ENCODE measurements at places on chromosomes 4 and X.
A peak's percentile ranks its signal among the peaks of the same experiment; 100 is the strongest.

DNA sequence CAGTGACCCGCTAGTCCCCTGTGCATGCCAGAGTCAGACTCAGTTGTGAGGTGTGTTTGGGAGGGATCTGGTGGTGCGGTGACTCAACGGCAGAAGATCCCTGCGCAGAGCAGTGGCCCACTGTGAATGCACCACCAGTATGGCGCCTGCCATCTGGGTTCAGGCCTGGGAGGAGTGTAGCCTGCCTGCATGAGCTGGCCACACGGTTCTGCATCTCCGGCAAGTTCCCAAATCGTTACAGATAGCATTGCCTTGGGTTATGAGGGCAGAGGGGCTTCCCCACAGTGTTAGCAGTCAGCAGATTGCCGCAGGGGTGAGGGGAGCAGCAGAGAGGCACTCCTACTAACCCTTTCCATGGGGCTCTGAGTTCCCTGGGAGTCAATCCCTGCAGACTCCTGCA is 629.6 kb downstream of the TLL1 start:
- no peak for DNase-seq

GRCh38 chrX:3548765-3549391 is 164.6 kb downstream of the PRKX start:
- DNase-seq = peak; percentile 12

DNA sequence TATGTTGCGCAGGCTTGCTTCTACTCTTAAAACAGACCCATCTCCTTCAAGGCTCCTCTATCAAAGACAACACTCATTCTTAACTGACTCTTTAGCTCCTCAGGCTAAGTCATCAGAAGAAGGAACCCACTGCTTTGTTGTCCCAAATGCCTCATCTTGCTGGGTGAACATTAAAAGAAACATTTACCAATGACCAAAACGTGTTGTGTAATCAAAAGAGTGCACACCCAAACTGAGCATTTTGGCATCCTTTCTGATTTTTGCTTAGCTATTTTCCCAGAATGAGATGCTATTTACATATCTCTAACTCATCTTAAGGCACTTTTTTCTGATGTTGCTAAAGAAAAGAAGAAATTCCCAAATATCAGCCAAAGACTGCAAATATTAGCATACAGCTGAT is 131.7 kb upstream of the VCX3A start:
- DNase-seq = no peak

DNA sequence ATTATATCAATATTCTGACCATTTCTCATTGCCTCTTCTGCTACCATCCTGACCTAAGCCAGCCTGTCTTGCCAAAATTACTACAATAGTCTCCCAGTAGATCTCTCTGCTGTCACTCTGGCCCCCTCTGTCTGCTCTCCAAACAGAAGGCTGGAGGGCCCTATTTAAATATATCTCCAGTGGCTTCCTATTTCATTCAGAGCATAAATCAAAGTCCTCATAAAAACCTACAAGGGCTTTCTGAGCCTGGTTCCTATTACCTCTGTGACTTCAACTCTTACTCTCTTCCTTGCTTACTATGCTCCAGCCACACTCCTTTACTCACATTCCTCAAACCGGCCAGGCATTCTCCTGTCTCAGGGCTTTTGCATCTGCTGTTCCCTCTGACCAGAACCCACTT is 19.0 kb downstream of the IGSF1 start:
- no peak for DNase-seq

- DNase-seq = no peak
Measured at GRCh38 chrX:12319003-12319519, 180.8 kb downstream of the FRMPD4 start.

DNA sequence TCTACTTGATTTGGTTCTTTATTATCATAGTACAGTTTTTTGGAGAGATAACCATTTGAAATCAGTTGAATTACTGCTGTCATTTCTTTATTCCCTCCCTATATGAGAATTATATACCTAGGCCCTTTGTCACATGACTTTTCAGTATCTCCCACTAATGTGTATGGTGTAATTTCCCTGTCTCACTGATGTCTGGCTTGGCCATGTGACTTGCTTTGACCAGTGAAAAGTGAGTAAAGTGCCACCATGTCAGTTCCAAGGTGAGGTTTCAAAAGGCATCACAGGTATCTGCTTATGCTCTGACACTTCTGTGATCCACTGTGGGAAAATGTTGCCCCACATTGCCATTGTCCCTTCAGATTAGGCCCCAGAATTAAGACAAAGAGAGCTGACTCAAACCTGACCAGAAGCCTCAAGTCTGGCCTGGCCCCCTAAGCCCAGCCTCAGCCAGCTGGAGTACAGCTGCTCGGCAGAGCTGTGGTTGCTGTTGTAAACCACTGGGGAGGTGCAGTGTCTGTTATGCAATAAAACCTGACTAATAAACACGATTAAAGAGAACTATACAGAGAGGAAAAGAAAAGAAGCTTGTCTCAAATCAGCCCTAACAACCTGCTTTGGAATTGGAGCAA is 27.5 kb downstream of the SETD7 start:
- DNase-seq = no peak

DNA sequence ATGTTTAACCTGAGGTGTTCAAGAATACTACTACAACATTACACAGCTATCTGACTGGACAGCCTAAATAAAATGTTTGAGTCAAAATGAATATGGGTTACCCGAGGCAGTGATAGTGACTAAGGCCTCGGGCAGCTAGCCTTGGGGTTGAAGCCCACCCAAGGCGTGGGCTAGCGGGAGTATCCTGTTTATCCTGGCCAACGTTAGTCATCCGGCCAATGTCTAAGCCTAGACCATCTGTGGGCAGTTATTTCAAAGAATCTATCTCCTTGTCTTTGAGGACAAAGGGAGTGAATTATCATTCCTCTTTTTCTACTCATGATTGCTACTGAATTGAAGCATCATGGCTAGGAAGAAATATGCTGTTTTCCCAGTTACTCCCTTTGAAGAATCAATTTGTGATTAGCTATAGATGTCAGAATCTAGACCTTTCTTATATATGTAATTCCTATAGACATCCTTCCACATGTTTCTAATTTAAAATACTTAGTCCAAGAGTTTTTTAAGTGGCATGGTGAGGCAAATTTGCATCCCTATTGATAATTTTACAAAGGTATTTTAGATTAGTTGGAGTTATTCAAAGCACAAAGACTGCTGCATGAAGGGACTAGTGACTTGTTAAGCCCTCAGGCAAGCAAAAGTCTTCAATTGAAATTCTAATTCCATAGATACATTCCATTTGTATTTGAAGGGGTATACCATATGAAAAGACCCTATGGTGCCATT is 6.0 kb upstream of the PDGFC start:
- no peak for DNase-seq

GRCh38 chr4:73682508-73682907 is 57.9 kb upstream of the CXCL8 start:
- DNase-seq = no peak

GRCh38 chrX:121322159-121322558 is 274.7 kb downstream of the GLUD2 start:
- DNase-seq = no peak

GRCh38 chr4:56870946-56871345 is 36.8 kb upstream of the REST start:
- no peak for DNase-seq

DNA sequence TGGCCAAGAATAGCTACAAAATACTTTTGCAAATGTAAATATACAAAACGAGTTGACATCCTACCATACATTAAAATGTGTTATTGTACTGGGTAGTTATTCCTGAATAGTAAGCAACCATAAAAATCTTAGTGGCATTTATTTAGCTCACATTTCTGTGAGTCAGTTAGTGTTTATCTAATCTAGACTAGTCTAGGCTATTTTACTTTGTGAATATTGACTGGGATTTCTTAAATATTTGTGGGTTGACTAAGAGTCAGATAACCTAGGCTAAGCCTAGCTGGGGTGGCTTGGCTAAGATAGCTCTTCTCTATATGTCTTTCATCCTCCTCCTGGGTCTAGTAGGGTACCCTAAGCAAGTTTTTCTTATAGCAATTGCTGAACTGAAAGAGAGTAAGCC is 543.8 kb upstream of the DIAPH2 start:
- no peak for DNase-seq

DNA sequence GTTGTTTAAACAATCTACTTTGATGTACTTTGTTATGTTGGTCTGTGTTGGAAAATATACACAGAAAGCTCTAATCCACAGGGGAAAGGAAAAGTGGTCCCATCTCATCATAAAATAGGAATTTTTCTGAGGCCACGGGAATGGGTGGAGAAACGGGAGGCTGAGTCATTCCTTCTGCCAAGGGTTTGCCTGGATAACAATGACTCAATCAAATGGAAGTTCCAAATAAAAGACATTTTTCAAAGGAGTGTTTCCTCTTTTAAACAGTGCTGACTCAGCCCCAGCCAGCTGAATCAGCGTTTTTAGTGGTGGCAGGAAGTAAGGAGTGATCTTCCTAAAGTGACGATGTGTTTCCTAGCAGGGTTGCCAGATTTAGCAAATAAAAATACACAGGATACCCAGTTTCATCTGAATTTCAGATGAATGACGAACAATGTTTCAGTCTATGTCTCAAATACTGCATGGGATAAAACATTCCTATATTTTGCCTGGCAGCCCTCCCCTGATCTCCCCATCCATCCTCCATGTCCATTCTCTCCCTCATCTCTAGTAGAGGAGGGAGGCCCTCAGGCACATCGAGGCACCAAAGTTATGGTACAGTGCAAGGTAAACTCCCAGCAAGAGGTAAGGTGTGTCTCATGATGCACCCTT is 345.4 kb upstream of the GATB start:
- DNase-seq = no peak

GRCh38 chrX:47629419-47630200 is at the start of gene CFP:
Gene CFP (minus strand): TSS chrX:47629930. CDS start chrX:47629844, 86 bp downstream.
- DNase-seq = no peak

DNA sequence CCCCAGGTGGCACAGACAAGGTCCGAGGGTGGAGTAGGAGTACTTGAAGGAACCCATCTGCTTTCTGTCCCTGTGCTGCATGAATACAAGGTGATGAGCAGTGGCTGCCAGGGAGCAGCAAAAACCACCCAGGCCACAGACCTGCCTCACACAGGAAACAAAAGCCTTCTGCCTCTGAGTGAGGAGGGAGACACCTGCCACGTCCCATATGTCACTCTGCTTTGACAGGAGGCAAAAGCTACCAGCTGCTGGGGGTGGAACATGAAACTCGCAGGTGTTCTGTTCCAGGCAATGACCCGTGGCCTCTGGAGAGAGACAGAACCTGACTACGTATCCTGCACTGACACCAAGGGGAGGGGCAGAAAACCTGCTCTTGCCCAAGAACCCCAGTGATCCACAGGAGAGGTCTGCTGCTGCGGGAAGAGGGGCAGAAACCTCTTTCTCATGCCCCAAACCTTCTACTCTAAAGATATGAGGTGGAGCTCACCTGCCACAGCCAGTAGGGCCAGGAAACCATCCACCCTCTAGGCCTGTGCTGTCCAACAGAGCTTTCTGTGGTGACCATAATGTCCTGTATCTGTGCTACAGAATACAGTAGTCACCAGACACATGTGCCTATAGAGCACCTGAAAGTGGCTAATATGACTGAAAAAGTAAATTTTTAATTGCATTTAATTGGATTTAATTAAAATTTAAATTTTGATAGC is 172.9 kb downstream of the PRDM5 start:
- DNase-seq = no peak
